T-helper 2 cell treated with Interferon-gamma antibody and Interleukin-4, amounts not matched to agents 100 ng/mL and 5 ng/mL, for 36 hours (primary cell): ENCODE measurements at places on chromosomes 6 and 20. TPM values are rescaled to one million over a fixed set of nuclear protein-coding genes. Genes with fewer than 3 reads are reported as not detected.

TFAP2D gene
- total RNA-seq = not detected in 2 replicates

HLA-DQA1 gene
- total RNA-seq = 20.2 and 21.5 TPM in 2 replicates

CYP24A1 gene
- total RNA-seq = not detected in 2 replicates

MYBL2 gene
- total RNA-seq = 102 and 104 TPM in 2 replicates

INSM1 gene
- 0.05 TPM in 1 of 2 replicates, not detected in the other for total RNA-seq
